ENCODE measurements at places on chromosomes 2 and 18. TPM values are rescaled to one million over a fixed set of nuclear protein-coding genes. Genes with fewer than 3 reads are reported as not detected.

LRP1B gene
- total RNA-seq, result not detected

ANKRD29 gene
- total RNA-seq, result not detected

NEB gene
- total RNA-seq, result 0.02 TPM

EFR3B gene
- total RNA-seq, result 0.17 TPM

COL6A3 gene
- total RNA-seq, result 18.6 TPM

HOXD12 gene
- not detected for total RNA-seq

FIGN gene
- not detected for total RNA-seq

DNPEP gene
- 115 TPM for total RNA-seq

REG1B gene
- not detected for total RNA-seq

LYPD1 gene
- total RNA-seq, result not detected

UGT1A8 gene
- total RNA-seq, result not detected

NCKAP5 gene
- total RNA-seq, result not detected

ICA1L gene
- total RNA-seq, result 6.6 TPM

GNLY gene
- 22.1 TPM for total RNA-seq

Data from activated CD8-positive, alpha-beta memory T cell treated with anti-CD3 and anti-CD28 coated beads for 36 hours (primary cell).